ENCODE measurements at places on chromosomes 5 and 9. TPM values are rescaled to one million over a fixed set of nuclear protein-coding genes. Genes with fewer than 3 reads are reported as not detected.

ZNF618 gene
- total RNA-seq: not detected

MEGF10 gene
- total RNA-seq: not detected

DCP2 gene
- total RNA-seq: 128 TPM

SPINK6 gene
- not detected for total RNA-seq

NSMF gene
- total RNA-seq: 36.4 TPM

MARCOL gene
- total RNA-seq: not detected

IL11RA gene
- total RNA-seq: 9.4 TPM
